ENCODE measurements at places on chromosomes 2 and 18.

DNA sequence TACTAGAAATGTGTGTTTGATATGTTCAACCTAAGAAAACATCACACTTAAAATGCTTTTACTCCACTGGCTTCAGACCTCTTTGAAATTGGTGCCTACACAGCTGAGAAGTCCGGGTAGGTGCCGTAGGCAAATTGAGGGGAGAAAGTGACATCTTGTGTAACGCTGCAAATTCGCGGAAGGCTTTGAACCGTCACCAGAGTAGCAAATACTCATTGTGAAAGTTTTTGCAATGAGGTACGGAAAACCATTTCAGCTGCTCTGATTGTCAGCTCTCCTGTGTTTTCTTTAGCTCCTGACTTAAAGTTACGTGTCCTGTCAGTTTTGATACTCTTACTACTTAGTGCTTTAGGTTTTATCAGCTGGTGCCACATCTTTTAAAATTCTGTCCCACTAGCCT is 224.5 kb downstream of the FAM210A start:
- no peak for DNase-seq

DNA sequence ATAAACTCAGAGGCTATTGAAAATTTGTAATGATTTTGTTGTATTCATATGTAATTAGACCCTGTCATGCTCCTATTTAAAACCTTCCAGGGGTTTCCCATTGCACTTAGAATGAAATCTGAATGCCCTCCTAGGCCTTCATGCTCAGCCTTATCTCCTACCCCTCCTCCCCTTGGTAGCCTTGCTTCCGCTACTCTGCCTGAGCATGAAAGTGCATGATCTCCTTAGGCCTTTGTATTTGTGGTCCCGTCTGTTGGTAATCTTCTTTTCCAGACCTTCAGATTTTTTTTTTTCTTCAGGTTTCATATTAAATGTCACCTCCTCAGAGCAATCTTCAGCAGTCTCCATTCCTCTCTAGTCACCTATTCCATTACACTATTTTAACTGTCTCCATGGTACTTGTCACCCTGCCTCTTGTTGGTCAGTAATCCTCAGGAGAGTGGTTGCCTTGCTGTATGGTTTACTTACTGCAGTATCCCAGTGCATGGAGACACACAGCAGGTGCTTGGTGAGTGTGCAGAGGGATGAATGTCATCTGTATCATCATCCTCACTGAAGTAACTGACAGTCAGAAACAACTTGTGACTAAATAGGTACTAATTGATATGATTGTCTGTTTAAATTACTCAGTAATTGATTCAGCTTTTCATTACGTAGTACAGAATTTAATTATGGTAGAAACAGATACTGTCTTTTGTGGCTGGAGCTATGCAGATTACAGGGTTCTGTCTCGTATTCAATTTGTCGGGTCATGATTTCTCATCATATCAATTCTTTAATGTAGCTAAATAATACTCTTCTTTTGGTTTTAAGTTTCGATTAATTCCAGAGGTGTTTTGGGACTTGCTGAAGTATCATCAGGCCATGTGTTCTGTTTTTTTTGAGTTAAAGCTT is 63.9 kb downstream of the PHLPP1 start:
- DNase-seq = no peak

- no peak for DNase-seq
Measured at GRCh38 chr2:9703701-9704221, 73.0 kb upstream of the YWHAQ start.

- DNase-seq = no peak
Measured at GRCh38 chr18:45836242-45837205, 11.0 kb downstream of the SIGLEC15 start.

- peak; percentile 14 for DNase-seq
Measured at GRCh38 chr18:54269893-54270844, 852 bp downstream of the POLI start.

All from stimulated activated CD8-positive, alpha-beta memory T cell treated with anti-CD3 and anti-CD28 coated beads, Interleukin-4, amount 100 ng/mL, for 4 hours (primary cell).